ENCODE measurements at places on chromosomes 3 and 15.

DNA sequence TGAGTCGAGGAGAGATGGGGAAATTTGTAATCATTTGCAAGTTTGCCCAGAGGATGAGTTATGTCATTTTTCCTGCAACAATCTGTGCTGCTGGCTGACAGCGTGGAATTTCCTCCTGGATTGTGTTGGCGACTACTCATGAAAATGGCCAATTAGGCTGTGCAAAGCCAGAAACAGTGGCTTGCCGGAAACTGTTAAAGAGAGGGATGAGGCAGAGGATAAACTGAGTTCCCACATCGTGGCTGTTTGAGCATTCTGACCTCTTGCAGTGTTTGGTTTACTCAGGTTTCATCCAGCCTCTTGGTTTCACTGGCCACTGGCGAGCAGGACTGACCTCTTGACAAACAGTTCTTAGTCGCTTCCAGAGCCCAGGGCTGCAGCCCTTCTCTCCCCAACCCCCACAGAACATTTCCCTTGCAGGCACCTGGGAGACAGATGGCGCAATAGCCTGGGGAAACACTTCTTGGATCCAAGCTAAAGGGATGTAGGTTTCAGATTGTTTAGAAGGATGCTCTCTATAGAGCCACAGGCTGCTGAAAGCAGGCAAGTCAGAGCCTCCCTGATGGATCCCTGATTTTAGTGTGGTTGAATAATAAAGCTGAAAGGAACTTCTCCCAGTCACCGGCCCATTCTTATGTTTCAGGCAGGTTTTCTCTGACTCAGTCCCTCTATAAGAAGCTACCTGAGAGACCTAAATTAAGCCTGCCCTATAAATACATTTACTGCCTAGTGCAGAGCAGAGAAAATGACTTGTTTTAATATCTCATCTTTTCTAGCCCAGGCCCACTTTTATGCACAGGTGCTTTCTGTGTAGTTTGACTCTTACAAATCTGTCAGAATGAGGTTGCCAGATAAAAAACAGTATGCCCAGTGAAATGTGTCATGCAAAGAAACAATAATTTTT is 92.8 kb upstream of the UBE2E1 start:
- DNase-seq = no peak

- no peak for DNase-seq
These were observed 75.8 kb downstream of the RPL39L start for GRCh38 chr3:187063286-187064121.

DNA sequence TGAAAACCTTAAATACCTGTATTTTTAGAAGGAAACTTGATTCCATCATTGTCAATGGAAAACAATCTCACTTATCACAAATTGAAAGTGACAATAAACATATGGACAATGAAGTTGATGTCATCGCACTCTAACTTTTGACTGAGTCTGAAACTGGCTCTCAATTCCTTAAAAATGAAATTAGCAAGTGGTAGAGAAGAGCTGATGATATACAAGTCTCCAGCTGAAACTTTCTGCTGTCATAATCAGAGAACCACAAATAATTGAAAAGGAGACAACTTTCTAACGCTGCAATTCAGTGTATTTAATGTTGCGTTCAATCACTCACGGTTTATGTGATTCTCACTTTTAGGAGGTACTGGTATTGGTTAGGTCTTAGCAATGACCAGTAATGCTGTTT is 37.5 kb downstream of the EPHB1 start:
- DNase-seq = no peak

GRCh38 chr3:21392526-21392925 is 358.5 kb downstream of the ZNF385D start:
- no peak for DNase-seq

GRCh38 chr3:190519886-190520285 is 6.0 kb downstream of the IL1RAP start:
- DNase-seq = no peak

DNA sequence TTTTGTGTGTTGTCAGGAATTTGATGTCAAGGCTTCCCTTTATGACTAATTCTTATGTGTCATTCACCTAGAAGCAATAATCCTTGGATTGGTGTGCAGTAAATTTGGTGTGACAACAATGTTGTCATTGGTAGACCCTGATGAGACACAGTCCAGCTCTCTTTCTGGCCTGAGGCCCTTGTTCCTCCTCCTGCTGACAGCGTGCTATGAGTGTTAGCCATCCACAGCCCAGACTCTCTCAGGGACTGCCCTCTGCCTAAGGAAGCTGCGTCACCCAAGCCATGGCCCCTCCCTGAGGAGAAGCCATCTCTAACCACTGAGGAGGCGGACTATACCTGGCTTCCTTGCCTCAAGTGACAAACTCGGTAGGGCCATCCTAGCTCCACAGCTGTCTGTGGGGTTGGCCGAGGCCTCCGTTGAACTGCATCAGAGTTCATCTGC is 13.3 kb upstream of the TM4SF1 start:
- no peak for DNase-seq

DNA sequence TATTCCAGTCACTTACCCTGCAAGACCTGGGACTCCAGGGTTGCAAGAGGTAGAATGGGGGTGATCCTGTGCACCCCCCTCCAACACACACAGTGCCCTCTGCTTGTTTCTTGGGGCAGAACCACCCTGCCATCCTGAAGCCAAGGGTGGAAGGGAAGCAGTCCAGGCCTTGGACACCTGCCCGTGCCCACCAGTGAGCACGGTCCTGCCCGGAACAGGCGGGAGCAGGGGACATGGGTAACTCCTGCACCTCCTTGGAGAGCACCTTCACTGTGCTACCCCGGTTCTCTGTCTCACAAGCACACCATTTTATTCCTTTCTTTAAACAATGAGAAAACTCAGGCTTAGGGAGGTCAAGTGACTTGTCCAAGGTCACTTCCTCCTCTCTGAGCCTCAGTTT is 57.0 kb downstream of the SLC6A6 start:
- no peak for DNase-seq

GRCh38 chr3:3927198-3927597 is 128.0 kb downstream of the LRRN1 start:
- no peak for DNase-seq

GRCh38 chr3:109743981-109744380 is 406.6 kb upstream of the DPPA4 start:
- DNase-seq = no peak

DNA sequence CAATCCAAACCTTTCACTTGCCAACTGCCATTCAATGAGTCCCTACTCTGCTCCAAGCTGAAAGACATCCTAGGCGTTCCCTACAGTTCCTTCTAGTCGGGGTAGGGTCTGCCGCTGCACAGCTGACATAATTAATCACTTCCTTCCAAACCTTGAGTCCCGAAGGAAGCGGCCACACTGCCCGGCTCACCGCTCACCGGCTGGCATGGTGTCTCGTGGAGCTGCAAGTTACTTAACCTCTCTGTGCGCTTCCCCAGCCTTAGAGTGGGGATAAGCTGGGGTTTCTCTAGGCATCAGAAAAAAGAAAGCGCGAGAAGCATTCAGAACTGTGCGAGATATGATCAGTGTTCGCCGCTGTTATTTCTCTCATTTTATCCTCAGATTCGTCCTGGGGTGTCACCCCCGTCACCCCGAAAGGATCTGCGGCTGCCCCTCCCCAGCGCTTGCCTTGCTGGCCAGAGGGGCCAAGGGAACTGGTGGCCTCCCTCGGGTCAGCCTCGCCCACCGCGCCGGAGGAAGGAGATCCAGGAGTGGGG is 748 bp downstream of the MRPS25 start:
- DNase-seq = peak; percentile 14

GRCh38 chr3:48273594-48274211 is 32.8 kb downstream of the ZNF589 start:
- peak; percentile 28 for DNase-seq

GRCh38 chr3:25181096-25181495 is 247.0 kb upstream of the RARB start:
- DNase-seq = no peak

- DNase-seq = peak; percentile 8
These were observed 28.4 kb upstream of the SMAD6 start for GRCh38 chr15:66673410-66674322.

DNA sequence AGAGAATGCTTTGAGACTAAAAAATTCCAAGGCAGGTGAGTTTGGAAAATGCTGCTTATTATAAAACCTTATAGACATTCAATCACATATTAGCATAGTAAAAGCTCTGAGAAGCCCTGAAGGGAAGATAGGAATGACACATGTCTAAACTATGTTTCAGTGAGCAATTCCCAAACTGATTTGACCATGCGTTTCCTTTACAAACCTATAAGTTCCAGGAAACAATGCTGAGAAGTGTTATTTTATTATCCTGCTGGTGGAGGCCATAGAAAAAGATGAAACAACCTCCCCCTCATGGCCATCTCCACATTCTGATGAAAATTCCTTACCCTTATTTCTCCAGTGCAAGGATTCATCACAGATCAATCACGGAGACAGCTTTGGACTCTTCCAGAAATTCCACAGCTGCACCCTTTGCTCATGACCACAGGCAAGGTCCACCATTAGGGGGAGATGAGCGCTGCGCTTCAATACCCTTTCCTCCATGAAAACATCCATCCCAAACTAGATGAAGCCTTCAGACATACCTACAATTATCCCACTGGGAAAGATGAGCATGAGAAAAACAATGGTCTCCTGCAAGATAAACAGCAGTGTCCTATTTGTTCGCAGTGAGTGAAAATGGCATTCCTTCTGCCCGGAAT is 372.1 kb downstream of the MAGI1 start:
- no peak for DNase-seq

DNA sequence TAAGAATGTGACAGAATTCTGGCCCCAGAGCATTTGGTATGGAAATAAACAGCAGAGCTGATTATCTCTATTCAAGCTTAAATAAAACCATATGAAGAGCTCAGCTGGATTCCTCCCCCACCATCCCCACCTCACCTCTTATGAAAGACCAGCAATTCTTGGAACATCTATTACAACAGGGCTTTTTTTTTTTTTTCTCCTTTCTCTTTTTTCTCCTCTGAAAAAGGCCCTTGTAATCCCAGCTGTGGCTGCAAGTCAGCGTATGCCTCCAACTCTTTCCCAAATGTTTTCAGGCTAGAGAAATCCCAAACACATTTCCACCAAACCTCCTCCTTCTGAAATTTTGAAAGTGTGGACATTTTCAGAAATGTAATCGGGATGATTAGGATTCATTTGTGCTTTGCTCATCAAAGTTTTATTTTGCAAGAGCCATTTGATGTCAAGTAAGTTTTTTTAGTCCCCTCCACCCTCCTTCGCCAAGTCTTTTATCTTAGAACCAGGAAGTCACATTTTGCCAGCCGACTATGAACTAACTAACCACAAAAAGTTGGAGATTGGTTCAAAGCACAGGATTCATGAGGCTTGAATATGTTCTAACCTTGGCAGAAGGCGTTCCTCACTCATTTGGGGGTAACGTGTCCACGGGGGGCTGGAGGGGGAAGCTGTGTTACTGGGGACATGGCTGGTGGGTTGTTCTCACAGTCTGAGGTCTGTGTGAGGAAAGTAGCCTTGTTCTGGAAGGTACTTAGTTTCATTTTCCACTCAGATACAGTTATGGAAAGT is 142.0 kb upstream of the PDZRN3 start:
- no peak for DNase-seq

DNA sequence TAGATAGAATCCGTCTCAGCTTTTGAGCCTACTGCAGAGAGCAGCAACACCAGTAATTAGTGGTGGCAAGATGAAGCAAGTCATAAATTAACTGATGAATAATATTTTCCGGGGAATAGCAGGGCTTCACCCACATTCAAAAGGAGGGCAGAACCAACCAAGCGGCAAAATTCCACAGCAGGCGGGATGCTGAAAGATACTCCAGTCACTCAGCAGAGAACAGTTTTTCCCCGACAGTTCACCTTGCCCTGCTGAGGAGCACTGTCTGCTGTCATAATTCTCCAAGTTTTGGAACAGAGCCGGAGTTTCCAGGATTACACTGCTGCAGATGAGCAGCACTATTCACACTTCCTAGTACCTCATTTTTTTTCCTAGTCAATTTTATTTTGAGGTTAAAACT is 274.7 kb downstream of the CD47 start:
- no peak for DNase-seq

GRCh38 chr15:48992545-48992944 is 28.8 kb upstream of the SHC4 start:
- no peak for DNase-seq

GRCh38 chr3:50150863-50151686 is 4.0 kb upstream of the SEMA3F start:
- no peak for DNase-seq
